Urinary bladder (tissue), 4 donors: ENCODE measurements at places on chromosomes 5 and 9. TPM values are rescaled to one million over a fixed set of nuclear protein-coding genes. Genes with fewer than 3 reads are reported as not detected.

DNA sequence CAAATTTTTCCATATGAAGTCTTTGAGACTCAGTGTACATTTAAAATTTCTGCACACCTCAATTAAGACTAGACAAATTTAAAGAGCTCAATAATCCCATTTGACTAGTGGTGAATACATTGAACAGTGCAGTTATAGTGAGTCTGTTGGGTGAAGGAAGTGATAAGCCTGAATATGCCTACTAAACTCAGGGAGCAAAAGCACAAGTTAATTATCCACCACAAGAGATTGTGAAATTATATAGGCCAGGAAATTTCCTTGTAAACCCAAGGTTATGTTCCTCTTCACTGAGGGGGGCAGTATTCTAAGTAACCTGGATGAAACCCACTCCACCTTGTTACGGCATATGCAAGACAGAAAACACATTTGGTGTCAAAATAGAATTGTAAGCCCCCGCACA is 612.9 kb upstream of the DAB2 start:
- DNase-seq, result no peak

DNA sequence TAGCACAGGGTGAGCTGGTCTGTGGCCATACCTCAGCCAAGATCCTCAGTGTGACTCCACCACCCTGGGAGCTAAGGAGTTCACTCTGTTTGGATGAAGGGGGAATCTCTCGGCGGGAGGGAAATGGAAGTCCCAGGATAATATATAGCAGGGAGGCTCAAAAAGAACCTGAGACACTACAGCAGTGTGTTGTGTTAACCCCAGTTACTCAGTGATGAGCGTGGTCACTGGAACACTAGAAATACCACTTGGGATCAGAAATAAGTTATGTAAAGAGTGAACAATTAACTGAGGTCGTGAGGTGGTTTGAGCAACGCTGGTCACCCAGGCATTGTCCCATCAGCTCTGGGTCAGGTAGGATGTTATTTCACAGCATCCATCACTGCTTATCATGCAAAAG is 59.3 kb upstream of the ADAMTS16 start:
- DNase-seq, result no peak

MACROH2A1 gene
- 150 TPM for total RNA-seq

GARNL3 gene
- total RNA-seq, result 58.0 TPM

- no peak for DNase-seq
Measured at GRCh38 chr5:72760259-72760658, 56.2 kb upstream of the TNPO1 start.

DNM1 gene
- total RNA-seq, result 68.3 TPM

- no peak for DNase-seq
Measured at GRCh38 chr5:138932171-138932810, 57.2 kb upstream of the LRRTM2 start.

RASA1 gene
- 54.8 TPM for total RNA-seq

- no peak for DNase-seq
Measured at GRCh38 chr5:177434437-177434836, 8.0 kb downstream of the GRK6 start.

CDC37L1 gene
- 23.6 TPM for total RNA-seq

SLC9A3 gene
- 2.1 TPM for total RNA-seq

DNA sequence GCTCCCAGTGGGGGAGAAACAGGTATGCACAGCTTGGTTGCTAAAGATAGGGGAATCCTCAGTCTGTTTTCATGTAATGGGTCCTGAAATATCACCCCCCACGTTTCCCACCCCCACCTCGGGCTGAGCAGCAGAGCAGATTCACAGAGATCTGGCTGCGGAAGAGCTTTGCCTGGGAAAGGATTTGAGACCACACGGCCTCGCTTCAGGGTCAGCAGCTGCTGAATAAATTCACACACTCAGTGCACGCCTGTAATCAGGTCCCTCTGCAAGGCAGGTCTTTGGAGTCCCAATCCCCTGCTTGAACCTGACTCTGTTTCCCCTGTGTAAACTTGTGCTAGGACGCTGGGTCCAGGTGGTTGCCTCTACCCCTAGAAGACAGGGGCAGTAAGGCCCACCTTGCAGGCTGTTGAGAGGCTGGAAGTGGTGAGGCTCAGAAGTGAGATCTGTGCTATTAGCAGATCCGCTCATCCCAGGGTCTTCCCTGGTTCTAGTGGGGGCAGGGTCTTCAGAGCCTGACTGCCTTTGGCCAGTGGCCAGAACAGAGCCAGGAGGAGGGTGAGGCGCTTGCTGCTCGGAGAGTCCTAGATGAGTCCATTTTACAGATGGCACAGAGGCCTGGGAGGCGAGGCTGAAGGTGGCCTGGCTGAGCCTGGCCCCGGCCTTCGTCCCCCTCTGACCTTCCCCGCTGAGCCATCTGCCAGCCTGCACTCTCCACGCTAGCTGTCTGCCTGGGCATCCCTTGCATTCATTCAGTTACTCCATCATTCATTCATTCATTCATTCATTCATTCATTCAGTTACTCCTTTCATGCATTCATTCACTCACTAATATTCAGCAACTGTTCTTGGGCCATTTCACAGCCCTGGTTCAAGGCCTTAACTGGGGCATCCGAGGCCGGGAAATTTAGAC is 16.7 kb upstream of the NEURL1B start:
- no peak for DNase-seq

GRCh38 chr5:40278881-40279280 is 400.8 kb upstream of the PTGER4 start:
- DNase-seq, result no peak

FRMPD1 gene
- 1.1 TPM for total RNA-seq

DNA sequence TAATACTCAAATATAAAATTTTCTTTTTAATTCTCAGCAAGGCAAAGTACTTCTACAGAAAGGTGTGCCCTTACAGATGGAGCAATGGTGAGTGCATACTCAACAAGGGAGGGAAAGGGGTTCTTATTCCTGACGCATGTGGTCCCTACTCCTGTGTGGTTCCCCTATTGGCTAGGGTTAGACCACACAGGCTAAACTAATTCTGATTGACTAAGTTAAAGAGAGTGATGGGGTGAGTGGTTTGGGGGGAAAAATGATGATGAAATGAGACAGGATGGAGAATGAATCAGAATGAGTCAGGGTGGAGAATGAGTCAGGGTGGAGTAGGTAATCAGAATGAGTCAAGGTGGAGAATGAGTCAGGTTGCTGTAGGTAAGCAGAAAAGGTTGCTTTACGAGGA is 22.9 kb upstream of the HMGCS1 start:
- no peak for DNase-seq

DNA sequence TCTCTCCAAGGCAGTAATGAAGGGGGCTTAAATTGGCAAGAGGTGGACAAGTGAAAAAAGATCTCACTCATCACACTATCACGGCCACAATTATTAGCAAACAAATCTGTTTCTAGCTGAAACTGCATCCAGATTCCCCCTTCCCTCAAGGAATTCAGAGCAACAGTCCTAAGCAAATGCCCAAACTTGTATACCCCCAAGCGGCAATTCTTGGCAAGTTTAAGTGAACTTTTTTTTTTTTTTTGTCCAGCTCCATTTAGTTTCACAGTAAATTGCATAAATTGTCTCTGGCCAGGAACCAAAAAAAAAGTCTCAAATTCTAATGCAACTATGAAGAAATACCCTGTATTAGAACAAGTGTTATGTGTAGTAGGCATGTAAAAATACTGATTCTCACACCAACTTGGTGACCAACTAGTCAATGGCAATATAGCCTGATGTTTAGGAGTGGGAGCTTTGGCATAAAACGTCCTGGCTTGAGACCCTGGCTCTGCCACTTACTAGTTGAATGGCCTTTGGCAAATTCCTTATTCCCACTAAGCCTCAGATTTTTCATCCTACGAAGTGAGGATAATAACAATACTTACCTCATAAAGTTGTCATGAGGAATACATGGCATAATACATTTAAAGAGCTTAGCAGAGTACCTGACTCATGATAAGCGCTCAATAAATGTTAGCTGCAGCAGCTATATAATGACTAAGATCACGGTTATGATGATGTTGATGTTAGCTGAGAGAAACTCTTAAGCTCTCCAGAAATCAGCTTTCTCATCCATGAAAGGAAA is 193.2 kb downstream of the ADAMTSL1 start:
- no peak for DNase-seq

GRCh38 chr9:133119103-133119845 is 1.8 kb downstream of the RALGDS start:
- DNase-seq, result peak; percentile 67

DNA sequence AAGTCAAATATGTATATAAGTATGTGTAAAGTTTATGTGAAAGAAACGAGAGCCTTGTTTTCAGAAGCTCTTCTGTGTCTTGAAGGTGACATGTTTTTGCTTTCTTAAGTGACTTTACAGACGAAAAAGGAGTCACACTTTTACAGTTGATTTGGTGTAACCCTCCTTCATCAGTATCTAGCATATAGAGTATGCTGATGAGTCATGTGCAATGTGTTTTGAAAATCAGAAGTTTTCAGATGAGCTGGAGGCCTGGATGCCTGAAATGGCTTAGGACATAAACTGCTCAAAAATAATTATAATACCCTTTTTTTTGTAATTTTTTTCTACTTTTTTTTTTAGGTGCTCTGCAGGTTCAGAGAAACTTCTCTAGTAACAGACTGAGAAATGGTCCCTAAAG is 209.5 kb downstream of the CD180 start:
- DNase-seq, result no peak

FRMD3 gene
- total RNA-seq, result 10.8 TPM

MARVELD2 gene
- total RNA-seq, result 5.9 TPM

- no peak for DNase-seq
Measured at GRCh38 chr9:37061768-37062167, 27.7 kb upstream of the PAX5 start.

TRIP13 gene
- total RNA-seq, result 8.7 TPM

DNA sequence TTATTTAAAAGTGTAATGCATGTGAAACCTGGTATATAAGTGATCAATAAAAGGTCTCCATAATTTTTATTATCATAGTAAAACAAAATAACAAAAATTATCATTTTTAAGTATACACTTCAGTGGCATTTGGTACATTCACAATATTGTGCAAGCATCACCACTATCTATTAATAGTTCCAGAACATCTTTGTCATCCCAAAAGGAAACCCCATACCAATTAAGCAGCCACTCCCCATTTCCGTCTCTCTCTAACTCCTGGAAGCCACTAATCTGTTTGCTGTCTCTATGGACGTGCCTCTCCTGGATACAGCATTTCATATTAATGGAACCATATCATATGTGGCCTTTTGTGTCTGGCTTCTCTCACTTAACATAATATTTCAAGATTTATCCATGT is 7.6 kb downstream of the OLFML2A start:
- no peak for DNase-seq

GGTA1 gene
- total RNA-seq, result 10.2 TPM

- no peak for DNase-seq
Measured at GRCh38 chr5:74056107-74056788, 430.3 kb downstream of the ARHGEF28 start.

DNA sequence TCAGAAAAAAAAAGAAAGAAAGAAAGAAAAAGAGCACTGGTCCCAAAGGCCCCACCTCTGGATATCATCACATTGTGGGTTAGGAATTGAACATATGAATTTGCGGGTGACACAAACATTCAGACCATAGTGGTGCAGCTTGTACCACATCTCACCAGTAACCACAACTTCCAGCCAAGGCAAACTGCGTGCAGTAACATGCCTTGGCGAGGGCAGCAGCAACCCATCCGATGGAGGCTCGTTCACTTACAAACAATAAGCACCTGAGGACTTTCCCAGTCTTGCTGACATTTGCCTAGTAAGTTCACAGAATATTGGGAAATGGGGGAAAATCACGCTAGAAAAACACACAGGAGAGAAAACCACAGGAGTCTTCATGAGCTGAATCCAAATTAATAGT is 508.1 kb downstream of the ZNF608 start:
- no peak for DNase-seq

DNA sequence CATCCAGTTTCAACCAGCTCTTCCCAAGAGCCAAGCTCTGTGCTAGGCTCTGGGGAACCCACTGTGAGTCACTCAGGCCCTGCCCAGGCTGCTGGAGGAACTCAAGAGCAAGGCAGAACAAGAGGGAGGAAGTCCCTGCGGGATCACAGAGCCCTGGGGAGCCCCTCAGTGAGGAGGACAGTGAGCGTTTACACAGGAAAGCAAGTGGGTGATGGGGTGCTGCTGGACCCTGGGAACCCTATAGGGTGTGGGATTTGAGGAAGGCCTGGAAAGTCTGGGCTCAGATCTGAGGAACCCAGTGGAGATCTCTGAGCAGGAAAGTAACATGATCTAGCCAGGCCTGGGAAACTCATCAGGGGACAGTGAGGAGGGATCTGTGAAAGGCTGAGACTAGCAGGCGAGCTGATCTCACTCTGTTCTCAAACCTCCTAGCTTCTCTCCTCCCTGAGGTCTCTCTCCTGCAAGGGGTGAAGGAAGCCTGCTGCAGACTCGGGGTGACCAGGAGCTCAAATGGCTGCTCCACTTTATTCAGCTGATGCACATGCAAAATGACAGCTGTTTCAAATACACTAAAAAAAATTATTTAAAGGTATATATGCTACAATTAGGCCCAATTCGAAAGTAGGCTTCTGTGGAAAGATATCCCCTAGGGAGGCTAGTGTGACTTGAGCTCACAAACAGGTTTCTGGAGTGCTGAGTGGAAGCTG is 70.0 kb downstream of the SHB start:
- no peak for DNase-seq

- DNase-seq, result no peak
Measured at GRCh38 chr5:111262815-111263214, 38.6 kb downstream of the CAMK4 start.

TRPM6 gene
- total RNA-seq, result 0.63 TPM

ARHGEF39 gene
- 4.7 TPM for total RNA-seq

IL9 gene
- not detected for total RNA-seq

- DNase-seq, result no peak
Measured at GRCh38 chr9:27165670-27166069, 56.6 kb downstream of the TEK start.
